ENCODE measurements at places on chromosomes 6 and 20.

DNA sequence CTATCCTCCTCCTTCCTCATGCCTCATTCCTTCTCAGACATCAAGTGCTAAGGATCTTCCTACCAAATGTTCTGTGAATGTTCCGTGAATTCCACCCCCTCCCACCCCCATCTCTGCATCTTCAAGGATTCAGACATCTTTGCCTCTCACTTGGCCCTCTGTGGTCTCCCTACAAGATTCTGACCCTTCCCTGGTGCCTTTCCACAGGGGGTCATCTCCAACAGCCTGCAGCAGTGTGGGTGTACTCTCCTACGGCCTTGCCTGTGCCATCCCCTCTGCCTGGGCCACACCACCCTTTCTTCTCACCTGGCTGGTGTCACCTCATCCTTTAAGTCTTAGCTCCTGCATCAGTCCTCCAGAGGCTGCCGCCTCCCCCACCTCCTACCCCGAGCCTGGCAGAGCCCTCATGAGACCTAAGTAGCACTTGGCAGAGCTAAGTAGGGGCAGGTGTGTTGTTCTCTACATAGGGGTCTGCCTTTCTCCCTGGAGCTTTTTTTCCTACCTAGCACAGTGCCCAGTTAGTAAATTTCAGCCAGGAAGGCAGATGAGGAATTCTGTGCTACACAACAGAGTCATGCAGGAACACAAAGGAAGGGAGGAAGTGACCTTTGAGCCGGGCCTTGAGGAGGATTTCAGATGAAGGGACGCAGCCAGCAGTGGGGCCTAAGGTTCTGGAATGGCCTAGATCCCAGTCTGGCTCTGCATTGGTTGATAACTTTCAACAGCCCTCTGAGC is 43.1 kb downstream of the TM9SF4 start:
- DNase-seq = no peak

GRCh38 chr6:2958331-2958711 is 13.0 kb downstream of the SERPINB6 start:
- no peak for DNase-seq

- no peak for DNase-seq
Measured at GRCh38 chr20:1306316-1307135, 22.4 kb downstream of the SDCBP2 start.

GRCh38 chr6:163347021-163347446 is 67.5 kb upstream of the QKI start:
- no peak for DNase-seq

GRCh38 chr20:60365882-60366281 is 407.7 kb downstream of the CDH26 start:
- DNase-seq = no peak
